A549 (cell line): ENCODE measurements at places on chromosomes 7 and 10.

- no peak for DNase-seq
Observed at GRCh38 chr7:138926241-138926612, 55.0 kb downstream of the KIAA1549 start.

GRCh38 chr10:59175538-59176240 lies 754 bp upstream of the PHYHIPL start:
- peak; percentile 8 for DNase-seq

DNA sequence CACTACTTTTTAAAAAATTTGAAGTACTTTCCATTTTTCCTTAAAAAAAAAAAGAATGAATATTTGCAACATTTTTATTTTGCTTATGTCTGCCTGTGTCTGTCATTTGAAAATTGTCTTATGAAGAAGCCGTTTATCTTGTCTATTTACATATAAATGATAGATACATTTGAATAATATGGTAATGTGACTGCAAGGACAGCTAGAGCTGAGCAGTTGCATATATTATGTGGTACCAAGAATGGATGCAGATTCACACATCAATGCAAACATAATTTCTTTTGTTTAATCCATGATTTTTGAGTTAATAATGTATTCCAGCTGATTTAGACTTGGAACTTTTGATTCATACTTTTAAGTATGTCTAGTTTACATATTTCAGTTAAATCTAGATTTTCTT lies 268.0 kb downstream of the CDK14 start:
- DNase-seq: no peak

- DNase-seq: no peak
Observed at GRCh38 chr10:15349112-15349511, 22.0 kb downstream of the FAM171A1 start.

DNA sequence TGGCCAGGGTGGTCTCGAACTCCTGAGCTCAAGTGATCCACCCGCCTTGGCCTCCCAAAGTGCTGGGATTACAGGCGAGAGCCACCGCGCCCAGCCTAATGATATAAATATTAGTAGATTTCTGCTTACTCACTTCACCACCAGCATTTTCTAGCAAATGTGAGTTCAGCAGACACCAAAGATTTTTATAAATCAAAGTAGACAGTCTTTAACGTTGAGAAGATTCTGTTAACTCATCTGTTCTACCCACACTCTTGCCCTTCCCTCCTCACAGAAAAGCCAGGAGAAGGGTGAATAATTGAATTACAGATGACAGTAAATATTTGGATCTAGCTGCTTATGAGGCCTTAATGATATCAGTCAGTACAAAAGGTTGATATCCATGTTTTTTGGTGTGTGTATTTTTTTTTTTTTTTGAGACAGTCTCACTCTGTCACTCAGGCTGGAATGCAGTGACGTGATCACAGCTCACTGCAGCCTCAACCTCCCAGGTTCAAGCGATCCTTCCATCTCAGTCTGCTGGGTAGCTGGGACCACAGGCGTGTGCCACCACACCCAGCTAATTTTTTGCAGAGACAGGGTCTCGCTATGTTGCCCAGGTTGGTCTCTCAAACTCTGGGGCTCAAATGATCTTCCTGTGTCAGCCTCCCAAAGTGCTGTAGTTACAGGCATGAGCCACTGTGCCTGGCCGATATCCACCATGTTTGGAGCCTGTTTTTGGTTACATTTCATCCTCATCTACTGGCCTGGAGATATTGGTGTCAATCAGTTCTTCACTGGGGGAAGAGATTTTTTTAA lies 120.5 kb downstream of the CUX1 start:
- no peak for DNase-seq

- DNase-seq: no peak
Observed at GRCh38 chr7:38973760-38974159, 3.9 kb upstream of the POU6F2 start.

DNA sequence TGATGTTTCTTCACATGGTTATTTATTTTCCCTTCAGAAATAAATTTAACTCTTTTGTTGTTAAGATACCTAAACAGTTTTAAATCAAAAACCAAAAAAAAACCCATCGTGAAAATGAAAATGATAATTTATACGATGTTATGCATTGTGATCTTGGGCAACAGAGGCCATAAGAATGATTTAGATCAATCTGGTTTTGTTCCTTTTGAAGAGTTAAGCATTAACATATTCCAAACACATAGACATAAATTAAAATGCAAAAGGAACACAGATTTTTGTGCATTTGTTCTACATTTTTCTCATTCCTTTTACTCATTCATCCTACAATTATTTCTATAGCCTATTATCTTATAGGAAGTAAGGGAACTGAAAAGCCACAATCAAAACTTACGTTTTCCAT lies 226.1 kb upstream of the SEMA3D start:
- DNase-seq: no peak

- DNase-seq: no peak
Observed at GRCh38 chr7:27165089-27165995, at the start of gene HOXA9. TSS of gene HOXA9 (minus strand) at chr7:27165537. CDS start at chr7:27165457, 80 bp downstream.

DNA sequence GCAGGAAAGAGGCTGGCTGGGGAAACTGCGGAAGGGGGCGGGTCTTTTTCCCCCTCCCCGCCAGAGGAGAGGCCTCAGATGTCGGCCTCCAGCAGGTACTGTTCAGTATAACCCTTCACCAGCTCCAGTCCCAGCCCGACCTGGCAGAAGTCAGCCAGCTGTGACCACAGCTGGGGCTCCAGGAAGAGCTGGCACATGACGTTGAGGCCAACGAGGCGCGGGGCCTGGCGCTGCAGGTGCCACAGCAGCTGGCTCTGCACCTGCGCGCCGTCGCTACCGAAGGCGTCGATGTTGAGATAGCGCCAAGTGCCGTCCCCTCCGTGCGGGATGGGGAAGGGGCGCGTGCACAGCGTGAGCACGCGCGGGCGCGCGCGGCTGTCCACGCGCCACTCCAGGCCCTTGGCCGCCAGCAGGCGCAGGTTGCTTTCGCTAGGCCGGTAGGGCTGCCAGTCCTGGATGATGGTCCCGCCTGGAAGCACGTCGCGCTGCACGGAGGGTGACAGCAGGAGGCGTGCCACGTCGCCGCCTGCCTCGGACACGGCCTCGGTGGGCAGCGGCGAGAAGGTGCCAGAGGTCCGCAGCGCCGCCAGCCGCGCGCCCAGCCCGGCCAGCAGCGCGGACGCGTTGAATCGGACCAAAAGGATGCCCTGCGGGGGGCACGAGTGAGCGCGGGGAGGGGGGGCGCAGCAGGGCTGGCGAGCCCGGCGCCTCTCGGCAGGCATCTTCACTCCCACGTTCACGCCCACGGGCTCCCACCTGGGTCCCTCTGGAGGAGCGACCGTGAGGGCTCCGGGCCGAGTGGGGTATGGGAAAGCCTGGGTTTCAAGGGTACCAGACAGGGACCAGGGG lies 6.9 kb upstream of the VGF start:
- no peak for DNase-seq

- DNase-seq: no peak
Observed at GRCh38 chr7:65892161-65892560, 19.3 kb downstream of the VKORC1L1 start.

DNA sequence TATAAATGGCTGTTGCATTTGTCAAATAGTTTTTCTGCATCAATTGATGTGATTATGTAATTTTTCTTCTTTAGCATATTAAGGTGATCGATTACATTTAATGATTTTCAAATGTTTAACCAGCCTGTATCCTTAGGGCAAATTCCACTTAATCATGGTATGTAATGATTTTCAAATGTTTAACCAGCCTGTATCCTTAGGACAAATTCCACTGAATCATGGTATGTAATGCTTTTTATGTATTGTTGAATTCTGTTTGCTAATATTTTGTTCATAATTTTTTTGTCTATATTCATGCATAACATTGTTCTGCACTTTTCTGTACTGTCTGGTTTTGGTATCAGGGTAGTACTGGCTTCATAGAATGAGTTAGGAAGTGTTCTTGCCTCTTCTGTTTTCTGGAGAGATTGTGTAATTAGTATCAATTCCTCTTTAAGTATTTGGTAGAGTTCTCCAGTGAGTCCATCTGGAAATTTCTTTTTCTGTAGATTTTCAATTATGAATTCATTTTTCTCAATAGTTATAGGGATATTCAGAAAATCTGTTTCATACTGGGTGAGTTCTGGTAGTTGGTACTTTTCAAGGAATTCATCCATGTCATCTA lies 393.2 kb upstream of the FOXK1 start:
- no peak for DNase-seq

DNA sequence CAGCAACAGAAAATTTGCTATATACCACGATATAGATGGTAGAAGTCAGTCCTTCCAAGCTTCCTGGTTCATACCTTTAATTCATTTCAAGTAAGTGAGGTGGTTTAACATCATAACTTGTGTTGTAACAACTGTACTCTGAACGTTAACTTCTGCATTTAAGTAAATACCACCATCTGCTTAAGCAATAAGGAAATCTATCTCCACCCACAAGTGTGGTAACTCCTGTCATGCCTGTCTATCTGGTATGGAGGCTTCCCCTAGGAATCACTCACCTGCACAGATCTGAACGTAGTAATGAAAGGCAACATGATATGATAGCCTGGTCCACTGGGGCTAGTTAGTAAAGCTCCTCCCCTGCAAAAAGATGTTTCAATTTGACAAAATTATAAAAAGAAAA lies 2.3 kb downstream of the ERLIN1 start:
- DNase-seq: no peak

DNA sequence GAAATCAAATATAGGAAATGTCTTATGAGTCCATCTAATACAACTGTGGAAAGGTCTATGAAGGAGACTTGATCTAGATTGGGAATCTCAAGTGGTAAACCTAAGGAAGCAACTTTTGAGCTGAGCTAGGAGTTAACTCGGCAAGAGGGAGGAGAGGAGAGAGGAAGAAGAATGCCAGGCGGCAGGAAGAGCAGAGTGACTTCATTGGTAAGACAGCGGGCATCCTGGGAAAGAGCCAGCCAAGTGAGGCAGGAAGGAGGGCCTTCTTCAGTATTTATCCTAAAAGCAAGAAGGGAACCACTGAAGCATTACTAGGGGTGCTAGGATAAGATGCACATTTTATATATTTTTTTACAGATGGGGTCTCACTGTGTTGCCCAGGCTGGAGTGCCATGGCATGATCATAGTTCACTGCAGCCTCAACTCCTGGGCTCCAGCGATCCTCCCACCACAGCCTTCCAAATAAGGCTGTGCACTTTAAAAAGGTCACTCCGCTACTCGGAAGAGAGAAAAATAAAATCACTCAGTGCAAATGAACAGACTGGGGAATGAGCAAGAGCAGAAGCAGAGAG lies 2.0 kb downstream of the BCL7B start:
- no peak for DNase-seq

DNA sequence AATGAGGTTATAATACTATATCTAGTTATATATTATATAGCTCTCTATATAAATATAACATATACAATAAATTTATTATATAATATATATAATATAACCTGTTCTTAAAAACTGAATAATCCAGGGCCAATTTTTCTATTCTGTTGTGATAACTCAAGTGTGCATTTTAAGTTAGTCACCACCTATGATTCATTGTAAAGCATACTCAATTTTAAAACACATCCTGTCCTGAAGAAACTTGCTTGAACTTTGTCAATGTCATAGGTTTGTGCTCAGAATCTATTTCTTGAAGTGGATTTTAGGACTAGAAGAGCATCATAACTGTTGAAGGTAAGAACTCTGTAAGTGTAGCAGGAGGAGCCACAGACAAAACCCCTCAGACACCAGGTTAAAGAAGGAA lies 1209.8 kb downstream of the REEP3 start:
- no peak for DNase-seq

DNA sequence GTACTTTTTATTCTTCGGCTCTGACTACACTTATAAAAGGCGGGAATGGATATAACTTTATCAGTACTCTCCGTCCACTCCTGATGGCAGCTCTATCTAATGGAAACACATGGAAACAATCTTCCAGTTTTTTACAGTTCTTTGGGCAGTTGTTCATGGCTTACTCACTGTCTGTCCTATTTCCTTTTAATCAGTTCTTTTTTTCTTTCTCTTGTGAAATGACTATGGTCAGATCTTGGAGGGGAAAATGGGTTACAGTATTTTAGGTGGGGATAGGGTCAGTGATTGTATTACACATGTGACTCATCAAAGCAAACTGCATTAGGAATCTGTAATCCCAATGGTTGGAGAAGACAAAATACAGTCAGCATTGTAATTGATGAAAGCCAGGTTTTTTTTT lies 112.4 kb downstream of the BICC1 start:
- DNase-seq: no peak

DNA sequence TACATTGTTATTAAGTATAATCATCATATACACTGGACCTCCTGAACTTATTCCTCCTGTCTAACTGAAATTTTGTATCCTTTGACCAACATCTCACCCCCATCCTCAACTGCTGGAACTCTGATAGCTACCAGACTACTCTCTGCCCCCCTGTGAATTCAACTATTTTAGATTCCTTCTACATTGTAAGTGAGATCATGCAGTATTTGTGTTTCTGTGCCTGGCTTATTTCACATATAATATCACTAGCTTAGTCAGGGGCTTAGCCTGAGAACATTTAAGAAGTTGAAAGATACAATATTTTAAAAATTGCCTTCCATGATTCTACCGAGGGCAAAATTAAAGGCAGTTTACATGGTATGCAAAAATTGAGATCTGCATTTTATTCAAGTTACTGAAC lies 26.9 kb downstream of the STAMBPL1 start:
- DNase-seq: no peak

DNA sequence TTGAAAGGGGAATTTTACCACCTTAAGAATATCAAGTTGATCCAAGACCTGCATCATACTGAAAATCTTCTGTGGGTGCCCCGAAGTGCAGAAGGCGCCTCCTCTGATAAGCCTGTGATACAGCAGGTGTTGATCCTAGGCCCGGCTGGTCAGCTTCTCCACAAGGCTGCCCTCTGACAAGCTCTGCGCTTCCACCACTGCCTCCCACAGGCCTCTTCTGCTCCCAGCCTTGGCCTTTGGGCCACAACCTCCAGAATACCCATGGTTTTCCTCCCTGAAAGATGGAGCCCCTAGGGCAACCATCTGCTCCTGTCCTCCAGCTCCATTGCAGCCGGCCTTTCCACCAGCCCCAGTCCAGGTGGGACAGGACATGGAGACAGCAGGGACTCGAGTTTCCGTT lies 5.6 kb upstream of the OGDHL start:
- no peak for DNase-seq

DNA sequence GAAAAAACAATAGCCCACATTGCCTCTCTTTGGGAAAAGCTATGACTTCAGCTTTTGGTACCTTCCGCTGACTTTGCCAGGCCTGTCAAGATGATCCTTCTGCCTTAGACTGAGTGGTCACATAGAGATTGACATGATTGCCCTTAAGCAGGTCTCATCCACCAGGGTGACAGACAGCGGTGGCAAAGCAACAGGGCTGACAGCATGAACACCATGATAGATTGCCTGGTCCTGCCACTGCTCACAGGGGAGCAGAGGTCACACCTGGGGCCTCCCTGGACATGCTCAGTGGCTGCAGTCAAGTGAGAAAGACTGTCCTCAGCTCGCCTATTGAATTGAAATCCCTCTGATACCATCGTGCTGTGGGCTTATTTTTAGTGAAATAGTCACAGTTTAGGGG lies 1080.2 kb downstream of the KCNMA1 start:
- no peak for DNase-seq

- peak; percentile 2 for DNase-seq
Observed at GRCh38 chr10:94991243-94991888, 52.9 kb downstream of the CYP2C9 start.

DNA sequence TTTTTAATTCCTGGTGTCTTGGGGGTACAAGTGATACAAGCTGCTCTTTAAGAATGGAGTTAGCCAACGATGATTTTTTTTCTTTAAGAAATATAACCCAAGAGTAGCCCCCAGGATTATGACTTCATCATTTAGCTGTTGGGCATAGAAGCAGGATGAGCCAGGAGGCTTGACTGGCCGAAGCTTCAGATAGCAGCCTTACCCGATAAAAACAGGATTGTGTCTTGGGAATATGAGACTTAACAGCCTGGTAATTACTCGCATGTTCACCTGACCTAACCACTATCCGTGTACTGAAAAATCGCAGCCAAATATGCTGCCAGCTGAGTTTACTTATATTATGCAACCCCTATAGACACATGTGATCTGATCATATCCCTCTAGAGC lies 346.0 kb upstream of the BMPER start:
- no peak for DNase-seq
